Effector memory CD8-positive, alpha-beta T cell (primary cell): ENCODE measurements at places on chromosomes 4 and X.
A peak's percentile ranks its signal among the peaks of the same experiment; 100 is the strongest.

GRCh38 chr4:148238811-148239493 lies 203.3 kb downstream of the NR3C2 start:
- no peaks in the 10 kb centered on the region for H3K36me3 ChIP-seq
- DNase-seq = no peak
- H3K4me3 ChIP-seq = no peak overlapping the region
- no peak overlapping the region for H3K27ac ChIP-seq
- peaks cover 15% of the 10 kb centered on the region for H3K4me1 ChIP-seq
- no peaks in the 10 kb centered on the region for H3K27me3 ChIP-seq

GRCh38 chr4:768076-768475 lies 57.9 kb downstream of the CPLX1 start:
- peaks cover 38% of the 10 kb centered on the region for H3K4me1 ChIP-seq
- DNase-seq = no peak
- H3K4me3 ChIP-seq = no peak overlapping the region

GRCh38 chr4:130486841-130487240 lies 1390.9 kb downstream of the C4orf33 start:
- H3K27me3 ChIP-seq = no peaks in the 10 kb centered on the region
- no peaks in the 10 kb centered on the region for H3K36me3 ChIP-seq
- H3K27ac ChIP-seq = no peak overlapping the region
- H3K4me1 ChIP-seq = no peaks in the 10 kb centered on the region
- no peak for DNase-seq

DNA sequence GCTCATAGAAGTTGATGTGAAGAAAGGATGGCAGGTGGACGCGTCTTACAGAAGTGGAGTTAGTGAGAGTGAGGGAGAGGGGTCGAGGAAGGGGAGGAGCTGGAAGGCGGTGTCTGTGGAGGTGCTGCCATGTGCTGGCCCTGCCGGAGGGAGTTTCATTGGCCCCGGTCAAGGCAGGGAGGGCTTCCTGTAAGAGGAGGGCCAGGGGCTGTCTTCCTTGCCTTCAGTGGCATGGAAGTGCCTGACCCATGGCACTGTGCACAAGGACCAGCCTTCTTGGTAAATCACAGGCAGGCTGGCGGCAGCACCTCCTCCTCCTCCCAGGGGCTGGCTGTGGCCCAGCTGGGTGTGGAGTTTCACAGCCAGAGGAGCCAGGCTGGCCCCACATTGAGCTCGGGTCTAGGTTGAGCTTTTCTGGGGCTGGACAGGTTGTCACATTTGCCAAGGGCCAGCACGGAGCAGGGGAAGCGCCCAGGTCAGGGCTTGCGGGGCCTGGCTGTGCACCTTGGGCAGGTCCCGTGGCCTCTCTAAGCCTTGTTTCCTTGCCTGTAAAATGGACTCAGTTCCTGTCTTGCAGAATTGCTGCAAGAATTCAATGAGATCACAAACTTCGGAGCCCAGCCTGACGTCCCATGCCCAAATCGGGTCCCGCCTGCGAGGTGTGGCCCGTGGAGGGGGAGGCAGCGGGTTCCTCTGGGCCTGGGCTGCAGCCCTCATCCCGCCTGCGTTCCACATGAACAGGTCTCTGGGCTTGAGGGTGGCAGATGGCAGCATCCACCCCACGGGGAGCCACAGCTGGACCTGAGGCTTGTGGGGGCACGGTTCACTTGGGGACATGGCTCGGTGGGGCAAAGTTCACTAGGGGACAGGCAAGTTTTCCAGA lies 7.0 kb downstream of the HTRA3 start:
- no peaks in the 10 kb centered on the region for H3K36me3 ChIP-seq
- peaks cover 18% of the 10 kb centered on the region for H3K27me3 ChIP-seq
- no peak for DNase-seq
- peaks cover 5% of the 10 kb centered on the region for H3K4me1 ChIP-seq
- no peak overlapping the region for H3K4me3 ChIP-seq
- no peak overlapping the region for H3K27ac ChIP-seq

DNA sequence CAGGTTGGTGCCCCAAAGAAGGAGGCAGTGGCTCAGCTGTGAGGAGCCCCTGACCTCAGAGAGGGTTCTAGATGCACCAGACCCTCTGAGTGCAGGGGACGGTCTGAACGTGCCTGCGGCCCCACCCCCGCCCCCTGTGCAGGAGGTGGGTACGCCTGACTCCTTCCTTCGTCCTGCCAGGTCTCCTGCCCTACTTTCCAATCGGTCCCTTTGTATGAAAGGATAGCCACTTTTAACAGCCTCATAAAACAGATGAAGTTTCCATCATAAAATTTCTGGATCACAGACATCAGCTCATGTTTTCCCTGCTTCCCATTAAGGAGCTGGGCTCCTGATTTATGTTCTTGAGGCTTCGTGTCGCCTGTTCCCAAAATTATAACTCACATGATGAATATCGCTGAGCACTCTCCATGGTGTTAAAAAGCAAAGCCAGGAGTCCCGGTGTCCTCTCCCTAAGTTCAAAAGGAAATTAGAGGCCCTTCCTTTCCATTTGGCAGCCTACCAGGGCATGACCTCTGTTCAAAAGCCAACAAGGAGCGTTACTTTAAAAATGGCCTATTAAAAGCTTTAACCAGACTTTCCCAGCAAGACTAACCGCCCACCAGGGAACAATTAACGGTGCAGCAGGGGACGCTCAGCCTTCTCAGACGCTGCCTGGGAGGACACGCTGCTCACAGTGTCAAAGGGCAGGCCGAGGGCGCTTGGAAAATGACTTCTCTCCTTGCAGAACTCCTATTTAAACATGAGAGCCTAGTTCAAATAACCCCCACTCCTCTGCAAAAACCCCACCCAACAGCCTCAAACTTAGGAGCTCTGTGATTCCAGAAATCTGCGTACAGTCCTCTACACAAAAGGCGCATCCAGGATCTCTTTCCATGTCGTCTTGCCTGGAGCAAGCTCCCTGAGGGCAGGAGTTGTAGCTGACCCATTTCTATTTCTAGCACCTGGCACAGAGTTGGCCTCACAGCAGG lies 181.9 kb downstream of the AFAP1 start:
- H3K4me3 ChIP-seq = no peak overlapping the region
- DNase-seq = no peak
- H3K4me1 ChIP-seq = peaks cover 5% of the 10 kb centered on the region
- H3K27me3 ChIP-seq = no peaks in the 10 kb centered on the region
- H3K27ac ChIP-seq = peak overlapping the region; percentile 83

DNA sequence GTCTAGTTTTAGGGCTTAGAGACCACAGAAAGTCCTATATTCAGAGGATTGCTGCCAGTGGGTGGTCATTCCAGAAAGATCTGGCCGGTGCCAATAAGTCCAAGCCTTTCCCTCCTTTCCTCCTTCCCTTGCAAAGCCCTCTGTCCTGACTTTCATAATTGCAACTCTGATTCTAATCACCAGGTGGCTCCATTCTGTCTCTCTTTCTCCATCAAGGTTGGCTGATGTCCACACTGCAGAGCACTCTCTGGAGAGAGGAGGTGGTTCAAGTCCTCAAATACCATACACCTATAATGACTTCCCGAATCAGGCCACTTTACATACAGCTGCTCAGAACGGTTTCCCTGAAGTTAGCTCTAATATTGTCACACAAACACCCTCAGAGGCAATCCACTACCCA lies 22.4 kb upstream of the ARMCX4 start:
- no peaks in the 10 kb centered on the region for H3K36me3 ChIP-seq
- no peaks in the 10 kb centered on the region for H3K27me3 ChIP-seq
- no peaks in the 10 kb centered on the region for H3K4me1 ChIP-seq
- H3K27ac ChIP-seq = no peak overlapping the region
- no peak overlapping the region for H3K4me3 ChIP-seq

- H3K4me1 ChIP-seq = peaks cover 4% of the 10 kb centered on the region
- no peaks in the 10 kb centered on the region for H3K27me3 ChIP-seq
- no peak overlapping the region for H3K4me3 ChIP-seq
- no peaks in the 10 kb centered on the region for H3K36me3 ChIP-seq
- no peak for DNase-seq
- no peak overlapping the region for H3K27ac ChIP-seq
Measured at GRCh38 chrX:45517090-45517973, 316.7 kb upstream of the DIPK2B start.
